HFFc6 (cell line): ENCODE measurements at places on chromosomes 11 and 22. TPM values are rescaled to one million over a fixed set of nuclear protein-coding genes. Genes with fewer than 3 reads are reported as not detected.

Gene DAGLA
- 2.9 and 3.3 TPM in 2 replicates for total RNA-seq

DNA sequence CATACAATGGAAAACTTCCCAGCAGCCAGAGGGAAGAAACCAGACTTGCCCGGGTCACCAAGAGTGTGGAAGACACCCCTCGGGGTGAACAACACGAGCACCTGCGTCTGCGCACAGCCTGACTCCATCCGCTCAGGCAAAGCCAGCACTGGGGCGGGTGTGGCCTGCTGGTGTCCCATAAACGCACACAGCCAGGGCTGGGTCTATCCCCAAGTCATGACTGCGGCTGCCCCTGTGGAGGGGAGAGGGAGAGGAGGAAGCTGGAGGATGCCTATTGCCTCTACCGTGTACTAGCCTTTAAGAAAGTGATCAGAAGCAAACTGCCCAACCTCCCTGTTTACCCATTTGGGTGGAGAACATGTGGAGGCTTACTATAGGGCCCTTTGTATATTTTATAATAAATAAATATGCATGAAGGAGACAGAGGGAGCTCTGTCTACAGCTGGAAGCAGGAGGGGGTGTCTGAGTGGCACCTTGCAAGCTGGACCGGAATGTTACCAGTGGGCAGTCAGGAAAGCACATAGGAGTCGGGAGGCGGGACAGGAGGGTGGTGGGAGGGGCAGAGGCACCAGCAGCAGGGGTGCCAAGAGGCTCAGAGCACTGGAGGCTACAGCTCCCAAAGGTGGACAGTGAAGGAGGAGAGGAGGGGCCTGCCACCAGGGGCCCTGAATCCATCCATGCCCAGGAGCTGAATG is 79.6 kb downstream of the PHF21B start:
- H3K27me3 ChIP-seq, result peaks cover 30% of the 10 kb centered on the region
- no peak for DNase-seq
- H3K4me3 ChIP-seq, result no peak overlapping the region
- no peak overlapping the region for H3K27ac ChIP-seq

GRCh38 chr11:132907651-132908413 is 624.5 kb downstream of the OPCML start:
- peaks cover 8% of the 10 kb centered on the region for H3K27me3 ChIP-seq
- H3K36me3 ChIP-seq, result no peaks in the 10 kb centered on the region
- H3K27ac ChIP-seq, result no peak overlapping the region
- H3K4me3 ChIP-seq, result no peak overlapping the region
- peaks cover 8% of the 10 kb centered on the region; the same call in 1 of the 2 replicates for H3K4me1 ChIP-seq
- DNase-seq, result no peak

DNA sequence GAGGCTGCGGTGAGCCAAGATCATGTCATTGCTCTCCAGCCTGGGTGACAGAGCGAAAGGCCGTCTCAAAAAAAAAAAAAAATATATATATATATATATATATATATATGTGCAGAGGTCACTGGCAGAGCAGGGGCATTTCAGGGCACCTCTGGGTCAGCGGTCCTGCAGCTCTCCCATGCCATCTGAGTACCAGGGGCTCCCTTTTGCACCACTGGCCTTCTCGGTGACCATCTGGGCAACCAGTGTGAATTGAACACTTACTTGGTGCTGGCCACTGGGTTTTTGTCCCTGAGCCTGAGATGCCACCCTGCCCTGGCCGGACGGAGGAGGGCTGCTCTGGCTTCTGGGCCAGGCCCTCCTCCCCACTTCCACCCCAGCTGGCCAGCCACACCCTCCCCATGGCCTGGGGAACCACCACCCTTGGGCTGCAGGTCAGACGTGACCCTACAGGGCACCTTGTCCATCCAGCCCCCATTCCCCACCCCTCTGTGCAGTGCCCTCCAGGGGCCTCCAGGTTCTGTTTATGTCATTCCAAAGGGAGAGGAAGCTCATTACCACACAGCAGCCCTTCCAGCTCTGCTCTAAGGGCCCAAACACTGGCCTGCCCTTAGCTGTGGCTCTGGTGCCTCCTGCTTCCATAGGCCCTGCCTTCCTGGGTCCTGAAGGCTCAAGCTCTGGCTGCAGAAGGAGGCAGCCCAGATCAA is 10.3 kb downstream of the MAPK8IP1 start:
- H3K36me3 ChIP-seq, result no peaks in the 10 kb centered on the region
- no peak overlapping the region for H3K27ac ChIP-seq
- no peak for DNase-seq
- H3K4me3 ChIP-seq, result no peak overlapping the region

GRCh38 chr11:10493041-10493663 is 38.1 kb downstream of the AMPD3 start:
- no peak overlapping the region for H3K4me3 ChIP-seq
- H3K36me3 ChIP-seq, result peaks cover 48% of the 10 kb centered on the region
- DNase-seq, result no peak

DNA sequence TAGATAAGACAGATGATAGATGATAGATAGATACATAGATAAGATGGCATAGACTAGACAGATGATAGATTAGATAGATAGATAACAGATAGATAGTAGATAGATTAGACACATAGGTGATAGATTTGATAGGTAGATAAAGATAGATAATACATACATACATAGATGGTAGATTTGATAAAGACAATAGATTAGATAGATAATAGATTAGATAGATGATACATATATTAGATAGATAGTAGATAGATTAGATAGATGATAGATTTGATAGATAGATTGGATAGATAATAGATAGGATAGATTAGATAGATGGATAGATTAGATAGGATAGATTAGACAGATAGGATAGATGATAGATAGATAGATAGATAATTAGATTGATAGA is 327.6 kb downstream of the BRD1 start:
- H3K27me3 ChIP-seq, result no peaks in the 10 kb centered on the region
- no peak overlapping the region for H3K4me3 ChIP-seq
- DNase-seq, result no peak
- H3K27ac ChIP-seq, result no peak overlapping the region
- no peaks in the 10 kb centered on the region; the same call in 1 of the 2 replicates for H3K36me3 ChIP-seq
- no peaks in the 10 kb centered on the region for H3K4me1 ChIP-seq

- no peaks in the 10 kb centered on the region for H3K4me1 ChIP-seq
- peaks cover 27% of the 10 kb centered on the region for H3K27me3 ChIP-seq
- no peak for DNase-seq
- no peak overlapping the region for H3K4me3 ChIP-seq
Measured at GRCh38 chr11:125955856-125956255, 10.0 kb downstream of the VSIG10L2 start.

Gene ADAMTS8
- total RNA-seq, result not detected in 3 replicates

DNA sequence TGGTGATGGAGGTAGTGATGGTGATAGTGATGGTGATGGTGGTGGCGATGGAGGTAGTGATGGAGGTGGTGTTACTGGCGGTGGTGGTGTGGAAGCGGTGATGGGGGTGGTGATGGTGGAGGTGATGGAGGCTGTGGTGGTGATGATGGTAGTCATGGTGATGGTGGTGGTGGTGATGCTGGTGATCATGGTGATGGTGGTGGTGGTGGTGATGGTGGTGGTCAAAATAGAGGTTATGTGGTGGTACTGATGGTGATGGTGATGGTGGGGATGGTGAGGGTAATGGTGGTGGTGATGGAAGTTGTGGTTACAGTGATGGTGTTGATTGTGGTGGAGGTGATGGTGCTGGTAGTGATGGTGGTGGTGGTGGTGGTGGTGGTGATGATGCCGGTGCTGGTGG is 199.2 kb downstream of the IGLL1 start:
- no peak overlapping the region for H3K4me3 ChIP-seq
- no peak for DNase-seq
- no peak overlapping the region for H3K27ac ChIP-seq
- peaks cover 16% of the 10 kb centered on the region for H3K27me3 ChIP-seq

- no peaks in the 10 kb centered on the region for H3K36me3 ChIP-seq
- H3K27ac ChIP-seq, result no peak overlapping the region
- H3K27me3 ChIP-seq, result peaks cover 3% of the 10 kb centered on the region
- DNase-seq, result no peak
- H3K4me1 ChIP-seq, result peaks cover 4% of the 10 kb centered on the region; the same call in 1 of the 2 replicates
Measured at GRCh38 chr22:47125603-47126002, 363.2 kb downstream of the TBC1D22A start.
